Mesenchymal stem cell (in vitro differentiated cells and primary cell): ENCODE measurements at places on chromosomes 4 and X.

DNA sequence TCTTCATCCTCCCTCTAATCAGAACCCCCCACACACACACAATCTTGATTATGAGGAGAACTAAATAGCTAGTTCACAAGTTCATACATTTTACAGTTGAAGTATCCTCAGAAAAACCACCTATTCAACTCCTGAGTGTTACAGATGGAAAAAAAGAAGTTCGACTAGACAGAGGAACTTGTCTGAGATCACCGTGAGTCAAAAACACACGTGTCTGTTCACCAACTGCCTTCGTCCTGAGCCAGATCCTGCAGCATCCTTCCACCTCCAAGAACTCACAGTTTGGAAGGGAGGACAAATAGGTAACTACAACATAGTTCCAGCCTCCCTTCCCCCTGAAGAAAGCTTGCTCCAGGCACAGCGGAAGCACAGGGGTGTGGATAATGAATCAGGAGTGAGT lies 19.0 kb upstream of the IRAK1 start:
- DNase-seq, result no peak

DNA sequence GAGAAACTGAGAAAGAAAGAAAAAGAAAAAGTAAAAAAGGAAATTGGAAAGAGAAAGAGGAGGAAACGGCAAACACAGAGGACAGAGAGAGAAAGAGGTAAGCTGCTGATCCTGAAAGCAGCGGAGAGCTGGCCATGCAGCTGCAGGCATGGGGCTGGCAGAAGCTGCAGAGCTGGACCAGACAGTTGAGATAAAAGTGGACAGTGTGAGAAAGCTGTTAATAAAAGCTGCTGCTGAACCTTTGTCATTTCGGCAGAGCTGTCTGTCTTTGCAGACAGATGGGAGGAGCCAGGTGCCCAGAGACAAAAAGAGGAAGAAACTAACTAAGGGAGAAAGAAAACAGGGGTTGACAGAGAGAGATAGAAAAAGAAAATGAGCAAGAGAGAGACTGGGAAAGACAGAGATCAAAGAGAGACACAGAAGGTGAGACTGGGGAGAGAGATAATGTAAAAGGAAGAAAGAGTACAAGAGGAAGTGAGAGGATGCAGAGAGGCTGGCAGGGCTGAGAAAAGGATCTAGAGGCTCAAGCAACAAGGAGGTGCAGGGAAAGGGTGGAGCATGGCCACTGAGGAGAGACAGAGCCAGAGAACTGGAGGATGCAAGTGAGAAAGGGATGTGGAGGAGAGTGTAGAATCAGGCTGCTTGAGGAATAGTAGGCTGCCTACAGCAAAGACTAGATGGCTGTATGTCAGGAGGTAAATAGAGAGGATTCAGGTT lies 376.8 kb upstream of the FGF16 start:
- DNase-seq, result no peak

- no peak for DNase-seq
Observed at GRCh38 chr4:6561173-6561516, 13.8 kb upstream of the MAN2B2 start.

- DNase-seq, result no peak
Observed at GRCh38 chr4:40265910-40266274, 69.1 kb downstream of the RHOH start.

GRCh38 chr4:170051402-170051801 lies 25.2 kb upstream of the MFAP3L start:
- DNase-seq, result no peak

- DNase-seq, result no peak
Observed at GRCh38 chrX:48827654-48827968, 1.3 kb downstream of the ERAS start.

DNA sequence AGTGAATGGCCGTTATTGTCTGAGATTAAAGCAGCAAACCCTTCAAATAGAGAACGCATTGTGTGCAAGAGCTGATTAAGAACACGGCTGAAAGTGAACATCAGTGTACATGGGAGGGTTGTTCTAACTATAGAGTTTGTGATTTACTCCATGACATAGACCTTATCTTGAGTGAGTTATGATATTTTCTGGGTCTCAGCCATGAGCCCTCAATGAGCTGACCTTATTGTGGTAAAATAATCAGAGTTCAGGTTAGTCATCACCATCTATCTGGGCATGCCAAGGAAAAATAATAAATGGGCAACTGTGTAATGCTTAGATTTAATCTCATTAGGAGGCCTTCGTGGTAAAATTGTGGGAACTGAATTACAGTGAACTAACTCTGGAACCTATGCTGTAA lies 33.2 kb upstream of the CLDN24 start:
- peak; percentile 72 for DNase-seq

GRCh38 chrX:38675856-38676255 lies 114.5 kb downstream of the TSPAN7 start:
- DNase-seq, result peak; percentile 5

DNA sequence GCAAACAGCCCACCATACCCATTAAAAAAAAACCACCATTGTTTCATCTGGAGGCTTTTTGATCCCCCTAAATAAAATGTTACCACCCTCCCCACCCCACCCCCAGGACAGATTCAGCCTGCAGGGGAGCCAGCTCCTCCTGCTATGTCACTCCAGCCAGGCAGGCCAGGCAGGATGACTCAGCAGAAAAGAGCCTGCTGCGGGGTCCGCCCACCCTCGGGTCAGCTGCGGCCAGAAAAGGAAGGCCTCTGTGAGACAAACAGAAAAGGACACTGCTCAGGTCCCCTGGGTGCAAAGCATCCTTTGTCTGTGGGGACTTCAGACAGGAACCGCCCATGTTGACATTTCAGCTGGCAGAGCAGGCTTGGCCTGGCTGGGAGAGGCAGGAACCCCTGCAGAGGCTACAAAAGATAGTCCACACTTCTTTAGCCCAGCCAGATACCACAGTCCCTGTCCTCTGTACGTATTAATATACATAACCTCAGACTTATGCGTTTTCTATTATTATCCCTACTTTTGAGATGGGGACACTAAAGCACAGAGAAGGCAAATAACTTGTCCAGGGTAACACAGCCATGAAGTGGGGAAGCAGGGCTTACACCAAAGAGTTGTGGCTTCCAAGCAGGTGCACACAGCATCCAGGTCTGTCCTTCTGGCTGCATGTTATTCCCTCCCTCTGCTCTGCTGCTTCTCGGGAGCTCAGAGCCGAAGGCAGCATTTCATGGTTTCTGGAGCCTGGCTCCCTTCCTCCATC lies 147.7 kb downstream of the CPEB2 start:
- DNase-seq, result peak; percentile 77

- no peak for DNase-seq
Observed at GRCh38 chr4:75561789-75562188, 5.9 kb downstream of the ODAPH start.

DNA sequence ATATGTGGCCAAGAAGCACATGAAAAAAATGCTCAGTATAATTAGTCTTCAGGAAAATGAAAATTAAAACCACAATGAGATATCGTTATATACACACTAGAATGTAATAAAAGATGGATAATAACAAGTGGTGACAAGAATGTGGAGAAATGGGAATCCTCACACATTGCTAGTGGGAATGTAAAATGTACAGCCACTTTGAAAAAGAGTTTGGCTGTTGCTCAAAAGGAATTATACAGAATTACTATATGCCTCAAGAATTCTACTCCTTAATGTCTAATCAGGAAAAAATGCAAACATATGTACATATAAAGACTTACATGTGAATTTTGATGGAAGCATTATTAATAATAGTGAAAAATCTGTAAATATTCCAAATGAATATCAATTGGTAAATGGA lies 102.2 kb downstream of the SPCS3 start:
- no peak for DNase-seq

DNA sequence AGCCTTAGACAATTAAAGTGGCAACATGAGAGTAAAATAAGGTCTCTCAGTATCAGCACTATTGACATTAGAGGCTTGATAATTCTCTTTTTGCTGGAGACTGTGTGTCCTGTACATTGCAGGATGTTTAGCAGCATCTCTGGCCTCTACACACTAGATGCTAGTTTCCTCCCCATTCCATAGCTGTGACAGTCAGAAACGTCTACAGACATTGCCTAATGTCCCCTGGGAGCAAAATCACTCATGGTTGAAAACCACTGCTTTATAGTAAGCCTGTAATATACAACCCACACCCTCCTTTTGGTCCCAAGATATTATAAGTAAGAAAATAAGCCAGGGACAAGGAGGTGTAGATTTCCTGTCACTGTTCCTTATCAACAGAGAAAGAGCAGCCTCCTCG lies 166.0 kb downstream of the FRMPD4 start:
- peak; percentile 19 for DNase-seq

- no peak for DNase-seq
Observed at GRCh38 chrX:134622813-134623185, 35.5 kb downstream of the PLAC1 start.

- no peak for DNase-seq
Observed at GRCh38 chr4:4912155-4912554, 52.7 kb downstream of the MSX1 start.

DNA sequence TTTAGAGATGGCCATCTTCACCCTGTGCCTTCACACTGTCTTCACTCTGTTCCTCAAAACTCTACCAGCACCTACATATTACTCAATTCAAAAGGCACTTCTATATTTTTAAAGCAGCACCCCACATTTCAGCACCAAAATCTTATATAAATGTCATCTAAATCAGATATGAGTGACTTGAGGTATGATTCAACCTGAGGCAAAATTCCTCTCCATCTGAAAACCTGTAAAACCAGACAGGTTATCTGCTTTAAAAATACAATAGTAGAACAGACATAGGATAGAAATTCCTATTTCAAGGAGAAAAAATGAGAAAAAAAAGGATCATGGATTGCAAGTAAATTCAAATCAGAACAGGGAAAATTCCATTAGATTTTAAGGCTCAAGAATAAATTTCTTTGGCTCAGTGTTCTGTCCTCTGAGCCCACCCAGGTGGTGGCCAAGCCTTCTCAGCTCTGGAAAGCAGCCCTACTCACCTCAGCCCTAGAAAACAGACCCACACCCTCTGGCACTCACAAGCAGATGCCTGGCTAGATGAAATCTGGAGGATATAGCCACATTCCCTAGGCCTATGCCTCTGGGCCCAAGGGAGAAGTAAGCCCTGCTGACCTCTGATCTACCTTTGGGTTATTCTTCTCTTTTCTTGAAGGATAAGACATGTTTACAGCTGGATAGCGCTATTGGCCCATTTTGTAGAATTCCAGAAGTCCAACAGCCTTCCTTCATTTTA lies 240.4 kb upstream of the ZCCHC13 start:
- DNase-seq, result no peak

DNA sequence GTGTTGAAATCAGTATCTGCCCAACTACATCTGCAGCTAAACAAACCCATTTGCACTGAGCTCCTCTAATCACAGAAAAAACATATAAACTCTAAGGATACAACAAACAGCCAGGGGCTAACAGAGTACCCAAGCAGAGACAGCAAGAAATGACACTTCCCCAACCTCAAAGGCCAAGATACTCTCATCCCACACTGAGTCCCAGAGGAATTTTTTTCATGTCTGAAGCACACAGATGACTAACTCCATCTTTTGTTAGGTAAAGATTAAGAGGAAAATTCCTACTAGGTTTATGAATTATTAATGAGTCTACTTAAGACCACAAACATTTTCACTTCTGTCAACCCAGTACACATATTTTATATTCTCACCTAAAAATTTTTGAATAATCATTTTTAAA lies 31.6 kb downstream of the SEPSECS start:
- no peak for DNase-seq

GRCh38 chrX:113058634-113059033 lies 218.0 kb upstream of the AMOT start:
- DNase-seq, result no peak

DNA sequence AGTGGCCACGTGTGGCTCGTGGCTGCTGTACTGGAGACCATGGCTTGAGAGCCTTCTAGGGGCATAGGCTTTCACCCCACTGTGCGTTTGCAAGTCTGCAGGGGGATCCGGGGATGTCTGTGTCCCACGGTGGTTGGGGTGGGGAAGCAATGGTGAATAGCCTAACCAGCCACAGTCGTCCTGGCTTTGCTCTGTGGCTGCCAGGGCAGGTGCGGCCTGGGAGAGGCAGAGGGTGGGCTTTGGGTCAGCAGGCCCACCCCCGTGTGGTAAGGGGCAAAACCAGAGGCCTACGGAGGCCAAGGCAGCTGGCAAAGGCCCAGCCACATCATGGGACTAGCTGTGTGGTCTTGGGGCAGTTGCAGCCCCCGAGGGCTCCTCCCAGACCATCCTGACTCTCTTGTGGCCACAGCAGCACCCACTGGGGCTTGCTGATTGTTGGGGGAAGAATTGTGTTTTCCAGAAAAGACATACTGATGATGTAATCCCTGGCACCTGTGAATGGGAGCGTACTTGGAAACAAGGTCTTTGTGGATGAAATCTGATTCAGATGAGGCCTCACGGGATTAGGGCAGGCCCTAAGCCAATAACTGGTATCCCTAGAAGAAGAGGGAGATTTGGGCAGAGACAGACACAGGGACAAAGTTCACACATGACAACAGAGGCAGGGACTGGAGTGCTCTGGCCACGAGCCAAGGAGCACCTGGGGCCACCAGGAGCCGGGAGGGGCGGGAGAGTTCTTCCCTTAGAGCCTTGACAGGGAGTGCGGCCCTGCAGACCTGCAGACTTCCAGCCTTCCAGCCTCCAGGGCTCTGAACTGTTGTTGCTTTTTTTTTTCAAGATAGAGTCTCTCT lies 2.9 kb downstream of the CPZ start:
- DNase-seq, result no peak

GRCh38 chr4:171889681-171890080 lies 76.5 kb downstream of the GALNTL6 start:
- DNase-seq, result no peak

DNA sequence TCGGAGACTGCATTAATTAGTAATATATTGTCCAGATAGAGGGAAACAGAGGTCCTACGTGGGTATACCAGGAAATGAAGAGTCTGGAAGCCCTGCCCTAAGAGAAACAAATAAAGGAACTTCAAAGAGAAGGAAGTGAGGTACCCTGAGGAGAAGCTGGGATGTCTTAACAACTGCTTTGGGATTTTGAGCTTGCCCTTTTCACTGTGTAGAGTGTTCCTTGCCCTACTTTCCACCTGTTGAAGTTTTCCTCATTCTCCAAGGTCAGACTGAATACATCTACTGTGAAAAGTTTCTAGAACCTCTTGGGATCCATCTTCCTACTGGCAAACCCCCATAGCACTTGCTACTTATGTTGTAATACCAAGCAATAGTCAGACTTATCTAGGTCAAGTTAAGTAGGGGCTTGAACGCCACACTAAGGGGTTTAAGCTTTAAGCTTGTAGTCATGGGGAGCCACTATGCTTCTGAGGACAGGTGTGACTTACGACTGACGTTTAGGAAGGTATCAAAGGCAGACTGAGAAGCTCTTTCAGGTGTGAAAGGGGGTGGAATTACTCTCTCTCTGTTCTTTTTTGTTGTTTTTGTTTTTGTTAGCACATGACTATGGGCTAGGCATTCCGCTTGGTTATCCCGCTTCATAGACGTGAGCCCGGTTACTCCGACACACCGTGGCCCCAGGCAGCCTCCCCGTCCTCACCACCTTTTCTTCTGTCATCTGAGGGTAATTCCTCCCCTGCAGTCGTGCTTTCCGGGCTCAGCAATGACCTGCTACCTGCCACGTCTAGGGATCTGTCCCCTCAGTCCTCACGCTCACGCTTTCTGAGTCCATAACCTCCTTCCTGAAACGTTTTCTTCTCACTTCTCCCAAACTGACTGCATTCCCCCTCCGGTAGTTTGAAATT lies 959 bp upstream of the REST start:
- DNase-seq, result peak; percentile 25
